ENCODE measurements at places on chromosomes 1 and 21.

- no peak for DNase-seq
Observed at GRCh38 chr1:69697340-69697739, 129.6 kb downstream of the LRRC7 start.

GRCh38 chr1:70737125-70737524 is 310.5 kb downstream of the PTGER3 start:
- DNase-seq, result no peak

- DNase-seq, result no peak
Observed at GRCh38 chr1:203295796-203296195, 9.5 kb upstream of the BTG2 start.

DNA sequence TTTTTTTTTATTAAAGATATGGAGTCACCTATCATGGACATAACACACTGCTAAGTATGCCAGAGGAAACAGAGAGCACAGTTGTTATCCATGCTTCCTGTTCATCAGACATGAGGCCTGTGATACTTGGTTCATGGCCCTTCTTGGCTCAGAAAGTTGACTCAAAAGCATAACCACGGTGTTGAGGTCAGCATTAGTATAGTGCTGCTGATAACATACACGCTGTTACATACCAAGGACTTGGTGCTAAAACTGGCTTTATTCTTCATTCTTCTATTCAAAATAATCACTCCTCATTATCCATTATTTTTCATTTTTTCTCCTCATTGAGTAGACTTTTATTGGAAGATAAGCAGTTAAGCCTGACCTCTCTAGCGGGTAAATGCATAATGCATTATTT is 464.1 kb downstream of the ADGRL2 start:
- DNase-seq, result no peak

DNA sequence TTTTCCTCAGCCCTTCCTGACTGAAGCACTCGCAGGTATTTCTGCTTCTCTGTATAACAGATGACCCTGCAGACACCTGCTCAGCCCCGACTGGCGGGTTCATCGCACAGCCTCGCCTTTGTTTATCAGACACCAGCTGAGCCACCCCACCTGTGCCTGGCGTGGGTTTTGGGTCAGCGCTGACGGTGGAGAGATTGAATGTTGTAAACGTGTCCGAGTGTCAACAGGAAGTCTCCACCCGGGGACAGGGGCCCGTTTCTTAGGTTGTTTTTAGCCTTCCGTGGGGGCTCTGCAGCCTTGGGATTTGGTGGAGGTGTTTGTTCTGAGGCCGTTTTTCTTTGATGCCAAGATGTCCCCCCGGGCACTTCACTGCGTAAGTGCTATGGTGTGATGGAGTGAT is 60.1 kb downstream of the COL18A1 start:
- no peak for DNase-seq

- DNase-seq, result no peak
Observed at GRCh38 chr1:116827607-116828105, 73.4 kb downstream of the CD2 start.

DNA sequence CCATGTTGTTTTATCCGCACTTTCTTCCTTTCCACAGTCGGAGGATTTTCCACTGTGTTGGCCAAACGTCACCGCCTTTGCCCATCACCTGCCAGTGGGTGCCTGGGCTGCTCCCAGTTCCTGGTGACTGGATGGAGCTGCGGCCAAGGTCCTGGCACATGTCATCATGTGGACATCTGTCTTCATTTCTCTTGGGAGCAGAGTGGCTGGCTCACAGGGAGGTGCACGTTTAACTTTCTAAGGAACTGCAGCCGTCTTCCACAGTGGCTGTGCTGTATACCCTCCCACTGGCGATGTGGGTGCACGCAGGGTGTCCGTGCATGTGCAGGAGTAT is 19.5 kb upstream of the RNF223 start:
- no peak for DNase-seq
